ENCODE measurements at places on chromosomes 4 and X.

DNA sequence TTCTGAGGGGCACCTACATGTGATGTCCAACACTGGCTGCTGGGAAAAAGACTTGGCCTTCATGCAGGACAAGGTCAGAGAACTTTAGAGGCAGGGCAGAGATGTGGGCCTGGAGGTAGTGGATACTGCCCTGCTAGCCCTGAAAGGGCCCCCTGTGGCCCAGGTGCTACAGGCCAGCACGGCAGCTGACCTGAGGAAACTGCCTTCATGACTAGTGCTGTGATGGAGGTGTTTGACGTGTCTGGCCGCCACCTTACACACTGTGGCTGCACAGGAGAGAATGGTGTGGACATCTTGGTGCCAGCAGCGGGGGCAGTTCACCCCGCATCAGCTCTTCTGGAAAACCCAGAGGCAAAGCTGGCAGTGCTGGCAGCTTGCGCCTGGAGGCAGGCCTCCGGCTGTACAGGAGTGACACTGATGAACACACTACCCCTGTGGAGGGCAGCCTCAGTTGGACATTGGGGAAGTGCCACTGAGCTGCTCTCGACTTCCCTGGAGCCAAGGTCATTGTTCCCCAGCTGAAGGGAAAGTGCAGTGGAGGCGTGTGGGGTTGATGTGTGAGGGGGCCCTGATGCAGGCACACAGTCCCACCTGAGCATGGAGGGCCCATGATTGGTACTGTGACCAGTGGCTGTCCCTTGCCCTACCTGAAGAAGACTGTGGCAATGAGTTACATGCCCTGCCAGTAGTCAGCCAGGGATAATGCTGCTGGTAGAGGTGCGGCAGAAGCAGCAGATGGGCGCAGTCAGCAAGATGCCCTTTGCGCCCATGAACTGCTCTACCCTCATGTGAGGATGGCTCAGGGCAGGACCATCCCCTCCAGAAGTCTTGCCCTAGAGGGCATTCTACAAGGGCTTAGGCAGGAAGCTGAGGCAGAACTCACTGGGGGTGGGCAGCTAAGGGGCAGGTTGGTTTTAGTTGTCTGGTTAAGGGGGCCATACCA is 36.9 kb downstream of the COQ2 start:
- DNase-seq, result no peak

- no peak for DNase-seq
Observed at GRCh38 chr4:123419885-123420755, 23.5 kb downstream of the SPRY1 start.

- DNase-seq, result no peak
Observed at GRCh38 chrX:153782871-153783270, 2.0 kb downstream of the SRPK3 start.

DNA sequence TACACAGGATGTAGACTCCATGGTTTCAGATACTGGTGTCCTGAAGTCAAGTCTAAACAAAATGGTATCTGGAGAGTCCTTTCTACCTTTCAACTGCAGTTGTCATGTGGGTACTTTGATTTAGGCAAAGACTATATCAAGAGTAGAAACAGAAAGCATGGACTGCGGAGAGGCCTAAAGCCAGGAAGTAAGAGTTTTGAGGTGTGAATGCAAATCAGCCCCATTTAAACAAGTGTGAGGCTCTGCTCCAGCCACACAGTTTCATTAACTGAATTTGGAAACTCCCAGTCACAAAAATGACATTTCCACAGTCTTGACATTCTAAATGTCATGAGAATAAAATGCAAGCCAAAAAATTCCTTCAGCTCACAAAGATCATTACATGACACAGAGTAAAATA is 87.2 kb upstream of the MCF2 start:
- no peak for DNase-seq

- no peak for DNase-seq
Observed at GRCh38 chrX:13939741-13940597, 89.7 kb downstream of the GEMIN8 start.

GRCh38 chr4:145034727-145035211 is 63.2 kb downstream of the ANAPC10 start:
- DNase-seq, result no peak

DNA sequence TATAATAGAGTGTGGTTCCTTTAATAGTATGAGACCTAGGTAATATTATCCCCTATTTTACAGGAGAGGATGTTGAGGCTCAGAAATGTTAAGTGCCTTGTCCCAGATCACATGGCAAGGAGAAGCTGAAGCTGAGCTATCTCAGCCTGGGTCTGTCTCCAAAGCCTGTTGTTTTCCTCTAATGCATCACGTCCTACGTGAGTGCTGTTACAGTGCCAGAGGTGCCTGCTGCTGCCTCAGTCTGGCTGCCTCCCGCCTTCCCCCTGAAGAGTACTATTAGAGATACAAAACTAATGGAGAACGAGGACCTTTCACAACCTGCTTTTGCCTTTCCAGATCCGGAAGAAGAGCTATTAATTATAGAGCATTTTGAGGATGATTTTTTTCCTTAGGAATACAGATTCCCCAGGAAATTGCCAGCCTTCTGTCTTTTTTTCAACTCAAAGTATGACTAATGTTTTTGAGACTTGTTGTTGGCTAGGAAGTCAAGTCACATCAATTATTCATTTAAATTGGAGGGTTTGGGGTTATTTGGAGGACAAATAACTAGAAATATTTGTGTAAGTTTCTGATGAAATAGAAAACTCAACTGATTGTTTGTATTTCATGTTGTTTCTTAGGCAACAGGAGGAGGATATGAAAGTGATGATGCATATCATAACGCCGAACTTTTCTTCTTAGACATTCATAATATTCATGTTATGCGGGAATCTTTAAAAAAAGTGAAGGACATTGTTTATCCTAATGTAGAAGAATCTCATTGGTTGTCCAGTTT is 43.9 kb upstream of the MTMR1 start:
- no peak for DNase-seq

DNA sequence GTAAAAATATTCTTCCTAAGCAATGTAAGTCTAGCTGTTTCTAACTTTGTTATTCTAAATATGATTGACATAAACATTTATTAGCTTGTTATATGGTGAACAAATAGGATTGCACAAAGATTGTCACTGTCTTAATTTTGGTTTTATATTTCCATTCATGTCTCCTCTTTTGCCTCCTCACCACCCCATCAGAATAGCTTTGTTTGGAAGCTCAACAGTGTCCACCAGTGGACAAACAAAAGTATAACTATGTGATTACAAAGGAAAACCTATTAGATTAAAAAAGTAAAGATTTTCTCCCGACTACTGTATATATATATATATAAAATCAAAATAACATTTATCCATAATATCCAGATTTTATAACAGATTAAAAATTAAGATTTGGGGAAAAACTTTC is 468.2 kb downstream of the ZIC3 start:
- DNase-seq, result no peak

- no peak for DNase-seq
Observed at GRCh38 chr4:133263104-133263503, 114.0 kb downstream of the PCDH10 start.

- no peak for DNase-seq
Observed at GRCh38 chrX:134570899-134571298, 87.4 kb downstream of the PLAC1 start.

GRCh38 chr4:159483782-159484741 is 381.2 kb downstream of the RAPGEF2 start:
- DNase-seq, result no peak

GRCh38 chrX:124215786-124216185 is 116.7 kb upstream of the TEX13D start:
- no peak for DNase-seq

DNA sequence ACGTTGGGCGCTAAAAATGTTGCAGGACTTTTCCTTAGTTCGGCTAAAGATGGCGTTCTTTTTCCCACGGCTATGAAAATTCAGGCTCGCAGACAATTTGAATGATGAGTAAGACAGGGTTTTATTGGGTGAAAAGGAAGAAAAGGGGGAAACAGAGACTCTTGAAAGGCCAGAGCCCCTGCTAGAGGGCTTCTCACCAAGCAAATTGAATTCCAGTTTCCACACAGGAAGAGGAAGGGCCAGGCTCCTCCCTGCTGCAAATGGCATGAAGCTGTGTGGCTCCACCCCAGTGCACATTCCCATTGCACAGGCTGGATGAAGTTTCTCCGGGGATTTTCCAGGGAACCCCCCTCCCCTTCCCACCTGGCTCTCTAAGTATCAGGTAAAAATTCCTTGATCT is 210.9 kb downstream of the KLHL4 start:
- no peak for DNase-seq

DNA sequence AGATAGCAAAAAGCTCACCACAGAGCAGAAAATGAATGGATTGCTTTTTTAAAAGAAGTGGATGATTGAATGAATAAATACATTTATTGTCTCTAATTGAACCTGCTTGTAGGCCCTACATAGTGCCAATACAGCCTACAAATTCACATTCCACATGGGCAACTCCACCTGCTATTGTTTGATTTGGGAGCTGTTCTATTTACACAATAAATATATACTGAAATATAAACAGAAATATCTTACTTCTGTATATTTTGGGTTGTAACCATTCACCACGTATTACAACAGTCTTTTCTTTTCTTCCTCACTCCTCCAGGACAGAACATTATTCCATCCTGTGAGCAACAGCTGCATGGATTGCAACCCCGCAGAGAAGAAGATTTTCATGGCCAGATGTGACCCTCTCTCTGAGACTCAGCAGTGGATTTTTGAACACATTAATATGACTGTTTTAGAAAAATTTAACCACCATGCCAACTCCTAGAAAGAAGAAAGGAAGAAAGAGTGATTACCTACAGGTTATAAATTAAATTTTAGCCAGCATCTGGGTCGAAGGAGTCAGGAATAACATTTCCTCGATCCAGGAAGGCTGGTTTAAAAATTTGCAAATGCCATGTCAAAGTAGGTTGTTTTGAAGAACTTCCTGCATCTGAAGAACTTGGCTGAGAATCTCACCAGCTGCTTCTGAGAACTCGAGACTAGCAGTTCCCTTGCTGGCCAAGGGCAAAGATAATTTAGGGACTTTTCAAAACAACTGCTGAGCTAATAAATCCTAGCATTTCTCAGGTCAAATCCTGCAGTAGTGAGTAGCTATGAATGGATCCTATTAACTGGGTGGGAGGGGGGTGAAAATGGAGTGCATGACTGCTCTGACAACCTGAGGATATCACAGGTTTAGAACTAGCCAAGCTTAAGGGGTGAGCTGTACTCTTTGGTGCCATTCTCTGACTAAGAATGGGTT is 128.7 kb upstream of the GALNT7 start:
- no peak for DNase-seq

- no peak for DNase-seq
Observed at GRCh38 chr4:127469959-127470809, 162.6 kb upstream of the INTU start.

DNA sequence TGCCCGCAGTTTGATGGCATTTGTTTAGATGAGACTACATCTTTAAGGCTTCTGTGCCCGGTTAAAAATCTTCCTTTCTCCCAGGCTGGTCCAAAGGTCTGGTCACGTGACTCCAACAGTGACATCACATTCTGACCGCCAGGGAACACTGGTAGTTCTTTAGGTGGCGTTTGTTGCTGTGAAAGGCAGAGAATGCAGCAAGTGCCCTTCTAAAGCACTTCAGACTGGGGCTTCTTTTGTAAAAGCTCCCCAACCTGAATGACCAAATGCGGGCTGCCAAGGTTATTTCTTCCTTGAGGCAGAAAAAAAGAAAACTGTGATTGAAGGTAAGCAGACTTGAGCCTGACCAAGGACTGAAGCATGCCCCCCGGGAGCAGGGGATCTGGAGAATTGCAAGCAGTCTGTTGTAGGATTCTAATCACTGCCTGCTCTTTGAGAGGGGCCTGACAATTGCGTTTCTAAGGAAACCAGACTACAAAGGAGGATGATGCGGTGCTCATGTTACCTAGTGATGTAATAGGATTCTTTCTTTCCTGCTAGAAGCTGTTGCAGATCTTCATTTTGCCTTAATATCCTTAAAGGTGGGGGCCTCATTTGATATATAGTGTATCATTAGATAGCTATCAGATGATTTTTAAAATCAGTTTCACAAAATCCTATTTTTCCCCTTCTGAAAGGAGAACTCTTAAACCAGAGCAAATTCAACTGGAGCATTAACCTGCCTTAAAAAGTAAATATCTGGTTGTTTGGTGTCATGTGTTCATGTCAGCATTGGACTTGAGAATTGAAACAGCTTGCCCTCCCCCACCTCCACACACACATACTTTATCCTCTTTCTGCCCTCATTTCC is 133.1 kb downstream of the AKAP4 start:
- DNase-seq, result no peak

GRCh38 chr4:165133150-165133549 is 20.5 kb upstream of the TMEM192 start:
- DNase-seq, result no peak

DNA sequence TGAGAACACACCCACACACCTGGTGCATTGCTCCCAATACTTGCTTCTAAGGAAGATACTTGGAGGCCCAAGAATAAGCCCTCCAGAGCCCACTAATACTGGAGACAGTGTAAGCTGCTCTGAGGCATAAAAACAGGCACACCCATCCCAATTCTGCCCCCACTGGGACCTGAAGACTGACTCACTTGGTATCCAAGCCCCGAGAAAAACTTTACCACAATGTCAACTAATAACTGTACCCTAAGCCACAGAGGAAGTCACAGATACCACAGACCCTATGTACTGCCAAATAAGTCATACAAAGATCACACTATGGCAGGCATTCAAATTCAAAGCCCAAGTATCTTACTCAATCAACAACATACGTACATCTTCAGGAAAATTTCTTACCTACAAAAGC is 398.2 kb upstream of the SPANXN1 start:
- DNase-seq, result no peak

DNA sequence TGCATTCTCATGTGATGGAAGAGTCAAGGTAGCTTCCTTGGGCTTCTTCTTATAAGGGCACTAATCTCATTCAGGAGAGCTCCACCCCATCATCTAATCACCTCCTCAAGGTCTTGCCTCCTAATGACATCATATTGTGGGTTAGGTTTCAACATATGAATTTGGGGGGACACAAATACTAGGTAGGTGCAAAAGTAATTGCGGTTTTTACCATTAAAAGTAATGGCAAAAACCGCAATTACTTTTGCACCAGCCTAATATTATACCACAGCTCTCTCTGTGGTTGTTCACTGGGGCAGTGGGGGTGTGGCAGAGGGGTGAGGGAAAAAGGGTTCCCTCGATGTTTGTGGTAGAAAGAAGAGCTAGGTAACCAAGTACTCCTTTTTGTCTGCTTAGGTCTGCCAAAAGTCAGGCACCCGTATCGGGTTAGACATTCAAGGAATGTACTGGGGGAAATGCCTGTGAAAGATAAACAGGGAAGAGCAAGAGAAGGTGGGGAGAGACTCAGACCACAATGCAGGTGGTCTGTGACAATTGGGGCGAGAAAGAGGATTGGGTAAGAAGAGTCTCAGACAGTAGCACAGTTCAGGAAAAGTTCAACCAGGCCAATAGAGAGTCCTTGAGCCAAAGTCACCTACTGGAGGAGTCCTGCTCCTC is 78.9 kb upstream of the MTM1 start:
- no peak for DNase-seq

DNA sequence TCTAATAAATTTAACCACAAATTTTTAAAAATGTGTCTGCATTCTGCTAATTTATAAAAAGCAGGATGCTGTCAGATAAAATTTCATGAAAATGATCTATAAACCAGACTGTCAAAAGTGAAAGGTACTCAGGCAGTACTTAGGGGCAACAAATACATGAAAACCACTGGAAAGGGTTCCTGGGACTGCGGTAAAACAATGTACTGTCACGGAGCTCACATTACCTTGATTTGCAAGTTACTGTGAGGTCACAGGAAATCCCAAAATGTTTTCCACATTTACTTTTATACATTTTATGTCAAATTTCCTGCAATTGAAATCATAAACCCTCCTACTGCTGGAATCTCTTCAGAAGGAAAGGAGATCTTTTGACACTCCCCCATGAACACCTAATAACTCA is 45.3 kb downstream of the SHISA3 start:
- DNase-seq, result no peak

Data from stimulated activated CD8-positive, alpha-beta memory T cell treated with anti-CD3 and anti-CD28 coated beads, Interleukin-15, amount 100 ng/mL, for 48 hours (primary cell).